Stimulated activated CD8-positive, alpha-beta memory T cell treated with anti-CD3 and anti-CD28 coated beads, Interleukin-15, amount 100 ng/mL, for 4 hours (primary cell): ENCODE measurements at places on chromosomes 2 and 18.

DNA sequence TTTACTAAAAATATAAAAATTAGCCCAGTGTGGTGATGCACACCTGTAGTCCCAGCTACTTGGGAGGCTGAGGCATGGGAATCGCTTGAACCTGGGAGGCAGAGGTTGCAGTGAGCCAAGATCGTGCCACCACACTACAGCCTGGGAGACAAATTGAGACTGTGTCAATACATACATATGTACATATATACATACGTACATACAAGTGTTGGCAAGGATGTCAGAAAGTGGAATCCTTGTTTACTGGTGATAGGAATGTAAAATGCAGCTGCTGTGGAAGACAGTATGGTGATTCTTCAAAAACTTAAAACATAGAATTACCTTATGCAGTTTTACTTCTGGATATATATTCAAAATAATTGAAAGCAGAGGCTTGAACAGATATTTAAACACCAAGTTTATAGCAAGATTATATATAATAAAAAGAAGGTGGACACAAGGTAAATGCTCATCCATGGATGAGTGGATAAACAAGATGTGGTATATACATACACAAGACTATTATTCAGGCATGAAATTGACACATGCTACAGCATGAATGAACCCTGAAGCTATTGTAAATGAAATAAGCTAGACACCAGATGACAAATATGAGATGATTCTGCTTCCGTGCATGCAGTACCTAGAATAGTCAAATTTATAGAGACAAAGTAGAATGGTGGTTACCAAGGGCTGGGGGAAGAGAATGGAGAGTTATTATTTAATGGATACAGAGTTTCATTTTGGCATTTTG is 43.2 kb downstream of the CCDC138 start:
- no peak for DNase-seq

DNA sequence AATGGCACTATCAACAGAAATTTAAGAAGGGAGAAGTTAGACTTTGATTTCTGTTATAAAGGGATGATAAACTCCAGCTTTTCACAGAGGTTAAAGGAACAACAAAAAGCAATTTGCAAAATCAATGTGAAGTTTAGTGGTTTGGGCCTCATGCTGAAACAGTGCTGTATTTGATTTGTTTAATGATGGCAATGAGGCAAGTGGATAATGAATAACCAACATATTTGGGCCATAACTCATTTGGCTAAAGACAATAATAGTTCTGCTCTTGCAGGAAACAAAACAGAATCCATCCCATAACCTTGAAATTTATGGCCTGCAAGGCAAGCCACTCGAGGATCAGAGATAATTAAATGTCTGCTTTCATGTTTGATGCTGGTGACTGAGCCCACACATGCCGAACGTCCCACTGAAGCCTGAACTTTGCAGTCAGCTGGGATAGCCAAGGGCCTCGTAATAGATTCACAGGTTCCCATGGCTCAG is 56.5 kb downstream of the TPGS2 start:
- DNase-seq, result no peak

- no peak for DNase-seq
Measured at GRCh38 chr2:7024261-7024660, 107.0 kb downstream of the RNF144A start.

- DNase-seq, result no peak
Measured at GRCh38 chr18:23881778-23882177, 132.8 kb upstream of the TTC39C start.

- no peak for DNase-seq
Measured at GRCh38 chr18:25953111-25953510, 137.3 kb downstream of the SS18 start.

GRCh38 chr2:133718688-133719201 is 150.5 kb upstream of the NCKAP5 start:
- no peak for DNase-seq
